ENCODE measurements at places on chromosomes 2 and 18.

- DNase-seq = no peak
Measured at GRCh38 chr2:60556576-60557485, 3.4 kb upstream of the BCL11A start.

DNA sequence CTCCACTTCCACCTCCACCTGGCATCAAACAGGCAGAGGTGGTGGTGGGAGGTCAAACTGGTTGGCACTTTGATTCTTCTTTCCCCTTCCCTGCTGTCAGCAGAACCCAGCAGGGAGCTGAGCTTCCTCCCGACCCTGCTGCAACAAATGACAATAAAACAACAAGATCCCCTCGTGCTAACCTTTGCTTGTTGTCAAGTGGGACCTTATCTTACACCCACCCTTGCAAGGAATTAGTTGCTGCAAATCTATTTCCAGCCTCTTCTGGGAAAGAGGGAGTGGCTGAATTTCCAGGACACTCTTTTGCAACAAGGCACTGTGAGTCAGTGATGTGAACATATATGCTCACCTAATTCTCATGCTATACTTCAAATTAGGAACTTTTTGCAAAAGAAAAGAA lies 655.1 kb downstream of the DSC3 start:
- DNase-seq = no peak

- DNase-seq = no peak
Measured at GRCh38 chr2:16362611-16363010, 303.0 kb downstream of the CYRIA start.

- peak; percentile 74 for DNase-seq
Measured at GRCh38 chr18:26429535-26430226, 118.7 kb downstream of the KCTD1 start.

- DNase-seq = no peak
Measured at GRCh38 chr2:179946810-179947615, 60.1 kb downstream of the CWC22 start.

Measured in RPMI7951 (cell line).